ENCODE measurements at places on chromosomes 5 and 9. TPM values are rescaled to one million over a fixed set of nuclear protein-coding genes. Genes with fewer than 3 reads are reported as not detected.

Gene IRX2
- total RNA-seq, result 7.0 TPM

- H3K4me1 ChIP-seq, result no peaks in the 10 kb centered on the region
- no peak overlapping the region for H3K4me3 ChIP-seq
- H3K27ac ChIP-seq, result no peak overlapping the region
- no peaks in the 10 kb centered on the region for H3K27me3 ChIP-seq
Measured at GRCh38 chr5:112070022-112070421, 313.0 kb upstream of the NREP start.

- no peaks in the 10 kb centered on the region for H3K27me3 ChIP-seq
- DNase-seq, result no peak
- no peak overlapping the region for H3K4me3 ChIP-seq
- H3K4me1 ChIP-seq, result peaks cover 25% of the 10 kb centered on the region
Measured at GRCh38 chr5:74031536-74031935, 405.5 kb downstream of the ARHGEF28 start.

DNA sequence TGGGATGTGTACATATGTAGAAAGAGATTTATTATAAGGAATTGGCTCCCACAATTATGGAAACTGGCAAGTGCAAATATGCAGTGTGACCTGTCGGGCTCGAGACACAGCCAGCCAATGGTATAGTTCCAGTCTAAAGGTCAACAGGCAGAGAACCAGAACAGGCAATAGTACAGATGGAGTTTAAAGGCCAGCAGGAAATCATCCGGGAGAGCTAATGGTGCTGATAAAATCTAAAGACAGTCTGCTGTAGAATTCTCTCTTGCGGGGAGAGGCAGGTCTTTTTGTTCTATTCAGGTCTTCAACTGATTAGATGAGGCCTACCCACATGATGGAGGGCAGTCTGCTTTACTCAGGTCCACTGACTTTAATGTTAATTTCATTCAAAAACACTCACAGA is 21.8 kb downstream of the ANKRD31 start:
- DNase-seq, result no peak
- no peaks in the 10 kb centered on the region for H3K4me1 ChIP-seq
- no peak overlapping the region for H3K27ac ChIP-seq
- H3K4me3 ChIP-seq, result no peak overlapping the region
- no peaks in the 10 kb centered on the region for H3K27me3 ChIP-seq

DNA sequence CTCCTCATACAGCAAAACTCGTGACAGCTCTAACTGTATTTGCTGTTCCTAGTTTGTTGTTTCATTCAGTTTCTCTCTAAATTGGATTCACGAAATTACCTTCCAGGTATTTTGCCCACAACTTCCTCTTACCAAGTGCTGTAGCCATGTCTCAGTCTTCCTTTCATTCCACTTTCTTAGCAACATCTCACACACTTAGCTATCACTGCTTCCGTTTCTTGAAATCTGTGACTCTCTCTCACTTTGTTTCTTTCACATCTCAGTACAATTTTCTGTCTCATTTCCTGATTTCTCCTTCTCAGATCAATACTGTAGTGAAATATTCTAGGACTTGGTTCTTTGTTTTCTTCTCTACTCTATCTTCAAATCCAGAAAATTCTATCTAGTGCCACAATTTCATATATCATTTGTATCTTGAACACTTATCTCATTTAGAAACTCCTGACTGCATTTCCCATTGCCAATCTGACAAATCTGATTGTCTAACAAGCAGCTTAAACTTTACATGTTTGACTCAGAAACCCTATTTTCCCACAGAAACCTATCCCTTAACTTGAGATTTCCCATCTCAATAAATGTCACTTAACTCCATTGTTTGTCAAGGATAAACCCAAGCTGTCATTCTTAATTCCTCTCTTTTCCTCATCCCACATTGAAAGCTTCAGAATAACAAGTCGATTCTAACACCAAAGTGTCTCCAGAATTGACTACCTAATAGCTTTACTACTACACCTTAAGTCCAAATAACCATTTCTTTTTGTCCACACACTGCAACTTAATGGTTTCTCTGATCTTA is 303.1 kb downstream of the CDH12 start:
- no peak overlapping the region for H3K27ac ChIP-seq
- H3K4me1 ChIP-seq, result no peaks in the 10 kb centered on the region
- no peaks in the 10 kb centered on the region for H3K27me3 ChIP-seq
- H3K36me3 ChIP-seq, result no peaks in the 10 kb centered on the region
